Astrocyte of the spinal cord (primary cell): ENCODE measurements at places on chromosomes 1 and 21.

DNA sequence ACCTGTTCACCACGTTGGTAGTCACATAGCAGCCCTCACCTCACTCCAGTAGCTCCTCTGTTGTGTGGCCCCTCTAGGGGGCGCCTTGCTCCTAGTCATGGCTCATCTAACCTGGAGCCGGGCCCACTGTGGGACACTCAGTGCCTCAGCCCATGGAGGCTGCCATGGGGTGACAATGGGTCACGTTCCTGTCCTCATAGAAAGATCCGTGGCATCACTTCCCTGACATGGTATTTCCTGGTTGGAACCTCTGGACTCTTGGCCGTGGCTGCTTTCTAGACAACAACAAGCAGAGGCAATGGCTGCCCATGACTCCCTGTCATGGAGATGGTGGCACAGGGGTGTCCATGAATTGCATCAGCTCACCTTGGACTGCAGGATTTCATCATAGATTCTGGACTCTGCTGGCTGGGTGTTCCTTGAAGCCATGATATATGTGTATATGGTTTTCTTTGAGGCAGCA, 27.5 kb upstream of the SLAMF6 start:
- no peak for DNase-seq

DNA sequence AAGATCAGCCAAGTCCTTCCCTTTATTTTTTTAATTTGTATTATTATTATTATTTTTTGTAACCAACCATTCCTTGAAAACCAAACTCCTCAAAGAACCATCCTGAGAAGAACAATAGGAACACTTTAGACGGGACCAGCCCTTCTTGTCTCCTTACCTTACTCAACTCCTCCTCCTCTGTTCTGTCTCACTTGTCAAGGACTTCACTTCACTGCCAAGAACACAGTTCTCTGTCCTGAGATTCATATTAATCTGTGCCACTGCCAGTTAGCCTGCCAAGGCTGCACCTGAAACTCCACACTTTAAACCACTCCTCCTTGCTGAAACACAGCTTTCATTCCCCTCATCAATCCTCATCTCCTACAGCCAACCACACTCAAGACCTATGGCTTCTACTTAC, 73.8 kb upstream of the ATP1A1 start:
- DNase-seq, result no peak

- DNase-seq, result no peak
Observed at GRCh38 chr1:180170546-180171151, 16.0 kb downstream of the QSOX1 start.

DNA sequence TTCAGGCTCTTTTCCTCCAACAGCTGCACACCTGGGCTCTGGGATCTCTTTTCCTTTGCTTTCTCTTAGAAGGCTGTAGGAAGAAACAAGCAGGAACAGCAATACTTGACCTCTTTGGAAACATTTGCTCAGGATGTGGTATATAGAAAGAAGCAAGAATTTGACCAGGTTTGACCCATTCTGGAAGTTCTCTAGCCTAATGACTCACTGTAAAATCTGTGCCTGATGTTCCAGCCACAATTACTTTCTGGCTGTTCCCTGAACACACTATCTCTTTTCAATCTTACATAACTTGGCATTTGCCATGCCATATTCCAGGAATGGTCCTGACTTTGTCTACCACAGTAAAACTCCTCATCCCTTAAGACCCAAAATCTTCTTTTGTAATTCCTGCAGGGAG, 419.9 kb upstream of the DAB1 start:
- DNase-seq, result peak; percentile 82

DNA sequence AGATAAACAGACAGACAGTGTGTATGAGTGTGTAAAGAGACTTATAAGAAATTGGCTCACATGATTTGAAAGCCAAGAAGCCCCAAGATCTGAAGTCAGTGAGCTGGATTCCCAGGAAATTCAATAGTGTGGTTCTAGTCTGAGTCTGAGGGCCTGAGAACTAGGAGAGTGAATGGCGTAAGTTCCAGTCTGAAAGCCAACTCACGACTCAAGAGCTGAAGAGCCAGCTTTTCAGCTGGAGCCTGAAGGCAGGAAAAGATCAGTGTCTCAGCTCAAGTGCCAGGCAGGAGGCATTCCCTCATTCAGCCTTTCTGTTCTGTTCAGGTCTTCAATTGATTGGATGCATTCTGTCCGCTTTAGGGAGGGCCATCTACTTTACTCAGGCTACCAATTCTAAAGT, 257.2 kb downstream of the PLPP3 start:
- DNase-seq, result no peak

- no peak for DNase-seq
Observed at GRCh38 chr1:64092851-64093371, 110.5 kb upstream of the UBE2U start.

DNA sequence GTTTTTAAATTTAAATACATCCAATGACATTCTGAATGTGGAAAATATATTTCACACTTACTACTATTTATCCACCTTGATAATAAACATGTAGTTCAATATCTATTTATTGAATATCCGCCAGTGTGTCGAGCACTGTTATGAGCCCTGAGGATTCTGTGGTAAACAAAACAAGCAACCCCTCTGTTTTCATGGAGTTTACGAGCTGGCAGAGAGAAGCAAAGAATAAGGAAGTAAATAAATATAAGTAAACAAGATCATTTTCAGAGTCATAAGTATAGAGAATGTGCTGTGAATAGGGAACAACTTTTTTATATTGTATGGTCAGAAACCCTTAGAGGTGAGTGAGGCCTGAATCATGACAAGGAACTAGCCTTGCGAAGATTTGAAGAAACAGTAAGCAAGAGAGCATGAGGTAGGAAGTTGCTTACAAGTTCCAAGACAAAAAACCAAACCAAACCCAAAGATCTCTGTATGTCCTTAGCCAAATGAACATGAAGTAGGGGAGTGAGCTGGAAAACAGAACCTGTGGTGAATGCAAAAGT, 6.4 kb upstream of the SERBP1 start:
- no peak for DNase-seq

- DNase-seq, result no peak
Observed at GRCh38 chr1:225425201-225425786, 2.5 kb downstream of the LBR start.

DNA sequence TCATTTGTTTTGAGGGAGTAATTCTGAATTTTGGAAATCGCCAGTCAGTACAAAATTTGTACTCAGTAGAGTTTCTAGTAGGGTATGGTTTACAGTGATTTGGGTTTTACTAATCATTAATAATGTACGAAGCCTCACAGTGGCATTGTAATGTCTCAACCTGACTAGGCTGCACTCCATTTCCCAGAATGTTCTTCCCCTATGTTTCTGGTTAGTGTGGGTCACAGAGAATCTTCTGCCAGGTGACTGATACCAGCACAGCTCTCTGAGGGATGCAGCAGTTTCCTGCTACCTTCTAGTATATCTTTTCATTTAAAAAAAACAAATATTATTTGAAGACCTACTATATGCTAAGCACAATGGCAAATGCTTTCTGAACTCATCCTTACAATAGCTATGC, 112.9 kb downstream of the PTPN14 start:
- no peak for DNase-seq

GRCh38 chr1:220696226-220696862, 6.2 kb downstream of the C1orf115 start:
- DNase-seq, result no peak

DNA sequence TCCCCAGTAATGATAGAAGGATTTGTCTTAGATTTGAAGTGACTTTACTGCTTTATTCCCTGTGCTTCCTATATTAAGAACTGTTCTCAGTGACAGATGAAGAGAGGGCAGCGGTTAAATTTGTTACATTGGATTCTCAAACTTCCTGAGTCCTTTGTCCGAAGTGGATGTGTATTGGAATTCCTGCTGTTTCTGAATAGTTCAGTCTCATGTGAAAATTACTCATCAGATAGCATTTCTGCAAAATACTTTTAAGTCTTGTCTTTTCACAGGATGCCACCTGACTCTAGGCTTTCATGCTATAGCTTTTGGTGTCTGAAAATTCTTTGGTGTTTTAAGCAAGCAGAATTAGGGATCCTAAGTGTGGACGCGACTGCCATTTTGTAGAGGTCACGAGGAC, 83.6 kb downstream of the PRDM2 start:
- DNase-seq, result peak; percentile 58

DNA sequence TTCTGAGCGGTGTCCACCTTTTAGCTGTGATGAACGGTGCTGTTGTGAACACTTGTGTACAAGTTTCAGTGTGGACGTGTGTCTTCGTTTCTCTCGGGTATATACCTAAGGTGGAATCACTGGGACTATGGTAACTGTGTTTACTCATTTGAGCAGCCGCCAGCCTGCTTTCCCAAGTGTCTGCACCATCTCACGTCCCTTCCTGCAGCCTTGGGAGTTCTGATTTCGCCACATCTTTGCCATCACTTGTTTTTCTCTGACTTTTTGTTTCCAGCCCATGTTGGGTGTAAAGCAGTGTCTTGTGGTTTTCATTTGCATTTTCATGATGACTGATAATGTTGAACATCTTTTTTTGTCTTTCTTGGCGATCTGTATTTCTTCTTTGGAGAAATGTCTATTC, 40.4 kb downstream of the COL18A1 start:
- DNase-seq, result no peak

- DNase-seq, result no peak
Observed at GRCh38 chr21:25396135-25396711, 211.1 kb downstream of the MRPL39 start.

DNA sequence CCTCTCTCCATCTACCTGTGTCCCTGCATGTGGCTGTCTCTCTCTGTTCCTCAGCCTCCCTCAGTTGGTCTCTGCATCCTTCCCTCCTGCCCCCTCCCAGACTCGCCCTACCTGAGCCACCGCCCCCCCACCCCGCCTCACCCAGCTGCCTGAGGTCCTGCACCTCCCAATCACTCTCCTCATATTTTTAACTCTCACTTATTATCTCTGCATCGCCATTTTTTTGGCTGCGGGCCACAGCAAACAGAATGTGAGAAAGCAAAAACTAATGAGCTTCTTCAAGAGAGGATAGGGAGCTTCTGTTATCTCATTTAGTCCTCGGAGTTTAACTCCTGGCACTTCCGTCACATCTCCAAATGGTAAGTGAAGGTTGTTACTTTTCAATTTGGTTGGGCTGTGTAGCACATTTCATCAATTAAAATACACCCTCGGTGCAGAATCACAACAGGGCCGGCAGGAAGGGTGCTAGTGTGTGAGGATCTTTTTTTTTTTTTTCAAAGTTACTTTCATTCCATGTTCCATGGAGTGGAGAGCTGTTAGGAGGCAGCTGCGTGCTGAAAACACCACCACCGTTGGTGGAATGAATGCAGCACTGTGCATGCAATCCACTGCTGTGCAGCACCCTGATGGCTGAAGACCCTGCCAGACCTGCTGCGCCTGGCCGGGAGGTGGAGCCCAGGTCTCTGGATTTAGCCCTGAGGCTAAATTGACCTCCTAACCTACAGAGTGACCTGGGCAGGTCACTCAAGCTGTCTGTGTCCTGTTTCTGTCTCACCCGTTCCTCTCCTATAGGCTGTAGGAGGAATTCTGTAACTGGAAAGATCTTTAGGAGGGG, 157.2 kb upstream of the NFIA start:
- DNase-seq, result no peak

DNA sequence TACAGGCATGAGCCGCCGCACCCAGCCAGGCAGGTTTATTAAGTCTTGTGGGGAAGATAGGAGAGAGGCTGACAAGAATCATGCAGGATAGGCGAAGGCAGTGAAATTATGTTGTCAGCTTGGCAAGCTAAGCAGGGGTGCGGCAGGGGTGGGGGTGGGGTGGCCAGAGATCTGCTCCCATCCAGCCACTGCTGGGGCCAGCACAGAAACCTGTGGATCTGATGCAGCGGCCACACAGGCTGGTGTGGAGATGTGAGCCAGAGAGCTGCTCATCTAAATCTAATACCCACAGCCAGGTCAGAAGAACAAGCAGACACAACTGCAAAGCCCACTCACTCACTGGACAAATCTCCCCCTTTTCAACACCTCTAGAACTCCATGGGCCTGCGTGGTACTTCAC, 68.7 kb downstream of the KCTD3 start:
- DNase-seq, result no peak

DNA sequence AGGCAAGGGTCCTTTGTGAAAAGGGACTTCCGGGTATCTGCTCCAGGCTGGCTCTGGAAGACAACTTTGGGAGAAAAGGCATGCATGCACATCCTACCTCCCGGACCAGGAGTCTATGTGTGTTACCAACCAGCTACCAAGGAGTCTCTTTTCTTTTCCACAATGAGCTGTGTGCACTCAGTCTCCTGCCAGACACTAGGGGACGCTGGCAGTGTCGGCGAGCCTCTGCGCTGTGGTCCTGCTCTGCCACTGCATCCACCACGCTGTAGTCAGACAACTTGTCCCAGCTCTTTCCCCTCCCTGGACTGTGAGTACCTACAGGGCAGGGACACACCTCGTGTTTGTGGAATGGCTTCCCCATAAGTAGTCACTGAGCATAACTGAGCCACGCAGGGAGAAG, 5.1 kb upstream of the SSR2 start:
- DNase-seq, result peak; percentile 51

DNA sequence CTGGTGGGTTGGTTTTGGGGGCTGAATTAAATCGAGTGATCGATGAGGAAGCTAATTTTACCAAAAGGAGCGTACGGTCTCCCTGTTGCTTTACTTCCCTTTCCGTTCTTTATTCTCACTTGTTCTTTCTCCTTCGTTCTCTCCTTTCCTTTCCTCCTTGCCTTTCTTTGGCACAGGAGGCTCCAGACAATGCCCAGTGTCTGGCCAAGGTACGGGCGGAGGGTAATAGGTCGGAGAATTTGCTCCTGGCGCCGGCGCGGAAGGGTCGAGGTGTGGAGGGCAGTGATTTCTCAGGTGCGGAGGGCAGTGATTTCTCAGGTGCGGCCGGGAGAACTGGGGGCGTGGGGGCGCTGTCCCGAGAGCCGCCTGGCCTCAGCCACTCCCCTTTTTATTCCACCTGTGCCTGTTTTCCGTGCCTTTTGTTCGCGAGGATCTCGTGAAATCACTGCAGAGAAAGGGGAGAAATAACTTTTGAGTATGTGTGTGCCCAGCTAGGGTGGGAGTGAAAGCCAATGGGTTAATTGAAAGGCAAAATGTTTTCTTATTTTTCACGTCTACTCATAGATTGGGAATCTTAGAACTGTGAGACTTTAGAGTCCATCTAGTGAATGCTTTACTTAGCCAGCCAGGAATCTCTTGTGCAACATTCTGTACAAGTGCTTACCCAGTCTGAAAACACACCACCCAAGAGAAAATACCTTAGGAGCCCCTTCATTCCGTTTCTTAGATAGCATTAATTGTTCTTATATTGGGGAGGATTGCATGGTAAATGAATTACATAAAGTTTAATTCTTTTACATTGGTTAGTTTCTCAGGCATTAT, 1.3 kb downstream of the FNBP1L start:
- peak; percentile 41 for DNase-seq

DNA sequence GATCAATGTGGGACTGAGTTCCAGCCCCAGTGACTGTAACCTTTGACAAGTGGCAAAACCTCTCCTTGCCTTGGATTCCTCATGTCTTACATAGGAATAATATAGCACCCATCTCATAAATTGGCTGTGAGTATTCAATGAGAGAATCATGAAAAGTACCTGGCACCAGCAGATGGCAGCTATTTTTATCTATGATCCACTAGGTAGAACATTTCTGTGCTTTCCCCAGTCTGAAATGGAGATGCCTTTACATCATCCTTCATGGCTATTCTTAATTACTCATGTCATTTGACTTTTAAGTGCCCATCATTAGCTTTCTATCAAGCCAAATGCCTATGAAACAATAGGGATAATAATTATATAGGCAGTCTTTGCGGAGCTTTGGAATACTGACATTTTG, 130.1 kb downstream of the TGFB2 start:
- no peak for DNase-seq
